ENCODE measurements at places on chromosomes 13 and 19.

- no peak for DNase-seq
Measured at GRCh38 chr13:85543144-85543543, 256.1 kb downstream of the SLITRK6 start.

GRCh38 chr13:99624936-99625540, 123.8 kb downstream of the TM9SF2 start:
- no peak for DNase-seq

DNA sequence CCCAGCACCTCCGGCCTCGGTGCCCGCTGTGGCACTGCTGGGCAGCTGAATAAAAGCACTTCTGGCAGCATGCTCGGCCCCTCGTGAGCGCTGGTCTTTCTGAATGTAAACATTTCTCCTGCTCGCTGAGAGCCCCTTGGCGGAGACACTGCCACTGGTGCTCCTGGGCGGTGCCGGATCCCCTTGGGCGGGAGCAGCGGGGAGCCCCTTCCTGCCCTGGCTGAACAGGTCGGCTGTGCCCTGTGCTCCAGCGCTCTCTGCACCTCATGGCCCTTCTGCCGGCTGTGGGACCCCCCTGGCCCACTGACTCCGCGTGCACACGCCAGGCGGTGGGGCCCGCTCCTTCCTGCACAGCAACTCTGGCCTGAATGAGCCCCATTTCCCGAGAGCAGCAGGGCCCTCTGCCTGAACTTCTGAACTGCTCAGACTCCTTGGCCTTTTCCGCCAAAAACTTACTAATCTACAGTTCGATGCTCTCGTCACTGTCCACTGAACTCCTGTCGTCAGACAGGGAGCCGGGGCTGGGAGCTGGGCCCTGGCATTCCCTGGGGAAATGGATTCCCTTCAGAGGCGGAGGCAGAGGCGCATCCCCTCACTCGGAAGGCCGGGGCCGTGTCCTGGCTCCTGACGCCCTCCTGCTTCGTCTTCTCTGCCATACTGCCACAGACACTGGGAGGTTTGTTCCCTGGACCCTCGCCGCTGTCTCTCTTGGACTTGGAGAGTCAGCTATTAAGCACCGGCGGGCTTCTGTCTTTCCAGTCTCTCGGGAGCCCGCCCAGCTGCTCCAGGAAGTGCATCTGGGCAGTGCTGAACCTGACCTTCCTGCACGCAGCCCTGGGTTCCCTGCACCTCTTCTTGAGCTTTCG, 14.2 kb downstream of the RB1 start:
- no peak for DNase-seq

GRCh38 chr13:29953542-29953941, 103.1 kb upstream of the UBL3 start:
- no peak for DNase-seq

DNA sequence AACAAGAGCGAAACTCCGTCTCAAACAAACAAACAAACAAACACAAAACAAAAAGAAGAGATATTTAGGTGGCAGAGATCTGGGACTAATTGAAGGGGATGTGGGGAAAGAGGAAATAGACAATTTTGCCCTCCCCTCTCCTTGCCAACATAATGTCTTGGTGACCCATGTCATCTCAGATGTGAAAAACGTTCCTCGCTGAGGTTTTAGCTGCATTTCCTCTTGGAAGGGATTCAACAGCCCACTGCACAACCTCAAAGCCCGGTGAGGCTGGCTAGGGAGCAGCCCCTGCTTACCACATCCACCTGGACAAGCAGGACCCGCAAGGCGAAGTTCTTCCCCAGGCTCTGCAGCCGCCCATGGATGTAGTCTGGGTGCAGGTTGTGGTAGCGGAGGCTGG, 4.9 kb downstream of the ERCC1 start:
- DNase-seq, result no peak

DNA sequence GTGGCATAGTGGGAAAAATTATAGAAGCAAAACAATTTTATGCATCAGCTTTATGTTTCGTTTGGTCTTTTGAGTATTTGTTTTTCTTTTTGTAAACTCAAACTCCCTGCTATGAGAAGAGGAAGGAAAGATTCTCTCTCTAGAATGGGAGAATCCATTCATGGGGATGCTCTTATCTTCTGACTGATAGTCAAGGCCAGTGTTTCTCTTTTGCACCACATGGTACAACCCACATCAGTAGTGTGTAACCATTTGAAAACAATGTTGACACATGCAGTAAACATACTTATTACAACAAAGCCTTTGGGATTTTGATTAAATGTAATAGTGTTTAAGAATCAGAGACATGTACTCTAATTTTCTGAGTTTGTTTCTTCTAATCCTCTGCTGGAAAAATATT, 490.5 kb downstream of the MYO16 start:
- DNase-seq, result no peak

- DNase-seq, result no peak
Measured at GRCh38 chr19:645912-646778, 6.5 kb downstream of the FGF22 start.

DNA sequence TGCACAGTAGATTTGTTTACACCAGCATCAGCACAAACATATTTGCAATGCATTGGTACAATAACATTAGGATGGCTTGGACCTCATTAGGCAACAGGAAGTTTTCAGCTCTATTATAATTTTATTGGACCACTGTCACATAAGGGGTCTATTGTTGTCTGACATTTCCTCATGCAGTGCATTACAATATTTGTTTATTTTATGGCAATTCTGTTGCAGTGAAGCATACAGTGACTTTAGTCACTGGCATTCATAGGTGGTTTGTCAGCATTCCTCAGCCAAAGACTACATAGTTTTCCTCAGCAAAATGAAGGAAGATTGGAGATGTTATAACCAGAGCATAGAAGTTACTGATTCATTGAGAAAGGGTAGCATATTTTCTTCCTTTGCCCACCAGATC, 1732.9 kb downstream of the PCDH9 start:
- DNase-seq, result no peak

DNA sequence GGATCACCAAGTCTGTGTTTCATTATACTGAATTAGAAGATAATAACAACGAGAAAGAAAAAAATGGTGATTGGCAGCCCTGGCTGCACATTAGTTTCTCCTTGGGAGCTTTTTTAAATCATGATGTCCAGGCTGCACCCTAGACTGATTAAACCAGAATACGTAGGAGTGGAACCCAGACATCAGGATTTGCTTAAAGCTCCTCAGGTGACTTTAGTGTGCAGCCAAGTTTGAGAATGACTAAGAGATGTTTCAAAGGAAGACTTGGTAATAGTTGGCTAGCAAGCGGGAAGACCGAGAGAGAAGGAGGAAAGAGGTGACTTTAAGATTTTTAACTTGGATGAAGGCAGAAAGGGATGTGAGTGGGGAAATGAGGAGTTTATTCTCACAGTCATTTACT, 71.4 kb upstream of the SERP2 start:
- no peak for DNase-seq

GRCh38 chr19:10550336-10550735, 6.6 kb downstream of the ATG4D start:
- no peak for DNase-seq

GRCh38 chr19:50553134-50553703, 15.0 kb downstream of the LRRC4B start:
- DNase-seq, result no peak

Measured in NCI-H1048 (cell line).